NCI-H1092 (cell line): ENCODE measurements at places on chromosomes 5 and 9.

DNA sequence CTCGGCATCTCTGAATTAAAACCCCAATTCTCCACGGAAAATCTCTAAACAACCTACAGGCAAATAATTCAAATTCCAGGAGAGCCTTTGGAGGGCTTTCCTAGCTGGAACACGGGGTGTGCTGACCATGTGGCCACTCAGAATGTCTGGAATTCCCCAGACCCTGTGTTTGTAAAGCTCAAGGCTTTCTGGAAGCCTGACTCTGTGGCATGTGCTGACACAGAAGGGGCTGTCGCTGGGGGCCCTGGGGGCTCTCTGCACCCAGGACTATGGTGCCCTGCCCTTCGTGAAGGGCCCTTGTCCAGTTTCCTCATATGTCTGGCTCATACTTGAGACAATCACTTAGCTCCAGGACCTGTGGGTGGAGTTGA is 29.0 kb upstream of the BOD1 start:
- no peak for DNase-seq

DNA sequence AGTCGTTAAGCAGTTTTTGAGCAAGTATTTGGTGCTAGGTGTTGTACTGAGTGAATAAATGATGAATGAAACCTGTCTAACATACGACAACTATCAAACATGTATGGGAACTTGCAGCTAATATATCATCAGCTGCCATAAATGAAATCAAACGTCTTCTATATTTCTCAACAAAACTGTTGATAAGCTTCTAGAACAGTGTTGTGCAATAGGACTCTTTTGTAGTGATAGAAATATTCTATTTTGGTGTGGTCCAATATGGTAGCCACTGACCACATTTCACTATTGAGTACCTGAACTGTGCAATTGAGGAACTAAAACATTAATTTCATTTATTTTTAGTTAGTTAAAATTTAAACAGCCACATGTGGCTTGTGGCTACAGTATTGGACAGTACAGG is 16.3 kb upstream of the FYB1 start:
- DNase-seq = no peak

- DNase-seq = no peak
Measured at GRCh38 chr9:137314561-137315560, 12.8 kb upstream of the NRARP start.

- DNase-seq = no peak
Measured at GRCh38 chr9:132756214-132756845, 86.1 kb downstream of the GTF3C4 start.

- no peak for DNase-seq
Measured at GRCh38 chr5:133758641-133759040, 146.3 kb upstream of the FSTL4 start.

- DNase-seq = no peak
Measured at GRCh38 chr9:124761710-124762109, 9.4 kb downstream of the NR6A1 start.

- DNase-seq = no peak
Measured at GRCh38 chr9:4980086-4980727, 4.9 kb upstream of the JAK2 start.
